Activated CD4-positive, alpha-beta T cell treated with anti-CD3 and anti-CD28 coated beads for 36 hours (primary cell): ENCODE measurements at places on chromosomes 11 and 22.

- DNase-seq = peak; percentile 63
Measured at GRCh38 chr11:534396-535209, 773 bp downstream of the HRAS start.

DNA sequence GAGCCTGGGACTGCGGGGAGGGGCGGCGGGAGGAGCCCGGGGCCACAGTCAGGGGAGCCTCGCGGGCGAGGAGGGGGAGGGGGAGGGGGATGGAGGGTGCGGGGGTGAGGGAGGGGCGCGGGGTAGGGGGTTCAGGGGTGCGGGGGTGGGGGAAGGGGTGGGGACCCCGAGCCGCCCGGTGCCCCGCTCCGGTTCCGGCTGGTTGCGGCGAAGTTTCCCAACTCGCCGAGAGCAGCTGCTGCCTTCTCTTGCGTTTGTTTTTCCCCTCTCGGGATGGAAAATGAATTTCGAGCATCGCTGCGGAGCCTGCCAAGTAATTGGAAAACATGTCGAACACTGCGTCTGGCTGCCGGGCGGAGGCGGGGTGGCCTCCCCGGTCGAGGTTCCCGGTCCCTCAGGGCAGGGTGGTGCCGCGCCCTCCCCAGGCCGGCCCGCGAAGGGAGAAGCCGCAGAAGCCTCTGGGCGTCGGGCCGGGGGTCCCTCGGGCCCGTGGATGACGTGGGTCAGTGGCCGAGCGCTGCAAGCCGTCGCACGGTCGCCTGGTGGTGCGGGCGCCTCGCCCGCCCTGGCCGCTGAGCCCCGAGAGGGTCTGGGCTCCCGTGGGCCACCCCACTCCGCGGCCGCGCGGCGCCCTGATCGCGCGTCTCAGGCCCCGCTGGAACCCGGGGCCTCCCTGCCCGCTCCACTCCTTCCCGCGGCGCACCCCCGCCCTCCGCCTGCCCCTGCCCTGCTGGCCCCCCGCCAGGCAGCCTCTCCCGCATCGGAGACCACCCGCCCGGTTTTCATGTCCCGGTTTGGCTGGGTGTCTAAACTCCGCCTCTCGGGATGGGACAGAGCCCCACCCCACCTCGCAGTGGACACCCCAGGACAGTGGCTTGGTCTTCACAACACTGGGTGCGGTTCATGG is 12.1 kb downstream of the SPATA19 start:
- DNase-seq = peak; percentile 34

DNA sequence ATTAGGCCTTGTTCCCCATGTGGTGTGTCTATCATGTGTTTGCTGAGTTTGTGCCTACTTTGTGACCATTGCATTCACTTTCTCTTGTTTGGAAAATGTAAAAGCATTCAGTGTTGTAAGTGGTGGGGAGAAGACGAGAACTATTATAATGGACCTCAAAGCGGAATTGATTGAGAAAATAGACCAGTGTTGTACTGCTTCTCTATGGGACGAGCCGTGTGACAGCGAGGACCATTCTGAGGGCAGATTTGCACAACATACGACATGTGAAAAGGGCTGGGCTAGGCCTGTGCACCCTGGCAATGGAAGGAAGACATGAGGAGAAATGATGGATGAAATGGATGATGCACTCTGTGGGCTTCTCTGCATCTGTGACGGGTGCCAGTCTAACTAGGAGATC is 233.5 kb downstream of the DSCAML1 start:
- DNase-seq = no peak

DNA sequence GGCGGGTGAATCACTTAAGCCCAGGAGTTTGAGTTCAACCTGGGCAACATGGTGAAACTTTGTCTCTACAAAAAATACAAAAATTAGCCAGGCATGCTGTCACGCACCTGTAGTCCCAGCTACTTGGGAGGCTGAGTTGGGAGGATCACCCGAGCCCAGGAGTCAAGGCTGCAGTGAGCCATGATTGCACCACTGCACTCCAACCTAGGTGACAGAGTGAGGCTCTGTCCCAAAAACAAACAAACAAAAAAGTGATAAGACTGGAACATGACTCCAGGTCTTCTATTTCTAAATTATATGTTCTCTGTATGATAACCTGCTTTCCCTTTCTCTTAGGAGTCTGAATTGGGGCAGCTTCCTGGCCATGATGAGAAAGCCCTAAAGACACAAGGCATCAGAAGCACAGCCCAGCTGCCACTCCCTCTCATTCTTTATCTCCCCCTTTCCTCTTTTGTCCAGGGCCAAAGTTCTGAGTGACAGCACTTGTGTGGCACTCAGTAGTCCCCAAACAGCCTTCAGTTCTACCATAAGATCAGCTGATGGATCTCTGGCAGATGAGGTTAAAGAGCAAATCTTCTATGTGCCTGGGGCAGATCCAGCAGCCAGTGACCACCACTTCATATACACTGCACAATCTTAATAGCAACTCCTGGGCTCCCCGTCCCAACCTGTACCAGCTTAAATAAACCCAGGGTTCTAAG is 136.0 kb downstream of the C11orf58 start:
- no peak for DNase-seq

DNA sequence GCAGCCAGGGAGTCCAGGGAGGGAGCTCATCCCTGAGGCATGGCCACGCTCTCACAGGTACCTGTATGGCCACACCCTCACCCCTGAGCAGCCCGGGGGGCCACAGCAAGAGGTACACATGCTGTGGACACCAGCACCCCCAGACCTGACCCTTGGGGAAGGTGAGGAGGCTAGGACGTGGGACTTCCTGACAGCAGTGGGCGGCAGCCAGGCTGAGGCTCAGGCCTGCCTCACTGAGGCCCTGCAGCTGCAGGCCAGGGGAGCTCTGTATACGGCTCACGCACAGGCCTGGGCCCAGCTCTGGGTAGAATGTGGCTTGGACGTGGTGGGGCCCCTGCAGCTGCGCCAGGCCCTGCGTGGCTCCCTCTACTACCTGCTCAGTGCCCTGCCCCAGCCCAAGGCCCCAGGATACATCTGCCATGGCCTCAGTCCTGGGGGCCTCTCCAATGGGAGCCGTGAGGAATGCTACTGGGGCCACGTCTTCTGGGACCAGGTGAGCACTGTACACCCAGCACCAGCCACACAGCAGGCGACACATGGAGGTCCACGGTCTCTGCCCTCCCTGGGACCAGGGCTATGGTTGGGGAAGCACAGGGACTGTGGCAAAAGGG is 1.8 kb downstream of the PGGHG start:
- DNase-seq = peak; percentile 12

GRCh38 chr11:91296629-91297028 is 928.0 kb upstream of the FAT3 start:
- no peak for DNase-seq

- no peak for DNase-seq
Measured at GRCh38 chr11:86287468-86287796, 14.6 kb upstream of the HIKESHI start.

- DNase-seq = no peak
Measured at GRCh38 chr11:11788063-11788710, 53.6 kb upstream of the USP47 start.

- no peak for DNase-seq
Measured at GRCh38 chr11:3123761-3124733, 41.1 kb downstream of the OSBPL5 start.

GRCh38 chr11:28089378-28089777 is 18.6 kb downstream of the KIF18A start:
- no peak for DNase-seq

GRCh38 chr11:14105446-14105845 is 142.9 kb downstream of the SPON1 start:
- DNase-seq = peak; percentile 29
